CD4-positive, alpha-beta T cell treated with Interleukin-17A for 1 hour (primary cell): ENCODE measurements at places on chromosomes 5 and 9.

GRCh38 chr9:73807952-73808351, 656.3 kb downstream of the ANXA1 start:
- DNase-seq, result no peak

DNA sequence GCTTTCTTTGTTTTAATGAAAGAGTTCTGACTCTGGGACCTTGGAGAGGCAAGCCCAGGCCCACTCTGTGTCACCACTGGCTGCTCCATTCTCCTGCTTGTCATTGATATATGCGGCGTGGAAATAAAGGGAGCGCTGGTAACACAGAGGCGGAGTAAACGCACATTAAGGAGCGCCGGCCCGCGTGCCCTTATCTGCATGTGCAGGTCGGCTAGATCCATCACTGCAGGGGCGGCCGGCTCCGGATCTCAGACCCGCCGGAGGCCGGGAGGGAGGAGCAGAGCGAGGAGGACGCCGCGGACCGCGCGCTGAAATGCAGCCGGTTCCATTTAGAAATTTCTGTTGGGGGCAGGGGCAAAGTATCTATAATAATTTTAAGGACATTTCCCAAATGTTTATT, 70.8 kb downstream of the MRPL36 start:
- DNase-seq, result no peak

GRCh38 chr5:29367176-29367833, 1826.2 kb upstream of the CDH6 start:
- DNase-seq, result no peak

DNA sequence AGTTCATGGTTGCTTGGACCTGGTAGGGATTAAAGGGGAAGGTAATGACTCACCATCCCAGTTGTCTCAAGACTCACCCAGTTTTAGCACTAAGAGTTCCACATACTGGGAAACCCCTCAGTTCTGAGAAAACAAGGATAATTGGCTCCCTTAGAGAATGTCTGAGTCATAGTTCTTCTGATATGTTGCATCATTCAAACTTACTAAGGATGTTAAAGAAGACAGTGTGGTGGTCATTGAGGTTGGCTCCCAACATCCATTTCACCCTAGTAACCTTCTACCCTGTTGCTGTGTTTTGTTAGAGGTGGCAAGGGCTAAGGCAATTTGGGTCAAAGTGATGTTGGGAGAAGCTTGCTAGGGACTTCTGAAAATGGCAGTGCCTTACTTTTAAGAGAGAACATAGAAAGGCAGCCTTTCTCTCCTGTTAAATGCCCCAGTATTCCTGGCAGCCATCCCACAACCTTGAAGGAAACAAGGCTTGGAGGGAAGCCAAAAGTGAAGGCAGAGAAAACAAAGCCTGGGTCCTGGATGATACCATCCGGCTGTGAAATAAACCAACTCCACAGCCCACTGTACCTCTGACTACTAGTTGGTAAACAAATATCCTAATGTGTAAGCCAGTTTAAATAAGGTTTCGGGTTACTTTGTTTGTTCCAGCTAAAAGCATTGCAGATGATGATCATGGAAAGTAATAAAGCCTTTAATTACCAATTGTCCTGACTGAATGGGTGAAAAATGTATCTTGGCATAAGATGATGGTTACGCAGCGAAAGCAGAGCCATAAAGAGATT, 80.4 kb upstream of the ADAMTSL1 start:
- DNase-seq, result no peak

- no peak for DNase-seq
These were observed 16.6 kb upstream of the TGFBI start for GRCh38 chr5:136012041-136012804.

DNA sequence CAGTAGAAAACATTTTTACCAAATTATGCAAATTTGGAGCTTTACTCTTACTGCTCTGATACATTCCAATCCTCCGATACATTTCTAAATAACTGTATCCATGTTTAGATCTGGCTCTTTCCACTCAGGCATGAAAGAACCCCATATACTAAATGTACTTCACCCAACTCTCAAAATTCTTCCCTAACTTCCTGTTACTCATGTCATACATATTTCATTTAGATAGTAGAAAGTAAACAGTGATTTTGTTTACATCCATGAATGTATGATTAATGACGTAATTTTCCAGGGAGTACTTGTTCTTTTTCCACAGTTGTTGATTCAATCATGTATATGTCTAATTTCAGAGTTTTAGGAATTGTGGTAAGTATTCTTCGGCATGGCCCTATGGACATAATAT, 1426.5 kb upstream of the C9orf72 start:
- no peak for DNase-seq

DNA sequence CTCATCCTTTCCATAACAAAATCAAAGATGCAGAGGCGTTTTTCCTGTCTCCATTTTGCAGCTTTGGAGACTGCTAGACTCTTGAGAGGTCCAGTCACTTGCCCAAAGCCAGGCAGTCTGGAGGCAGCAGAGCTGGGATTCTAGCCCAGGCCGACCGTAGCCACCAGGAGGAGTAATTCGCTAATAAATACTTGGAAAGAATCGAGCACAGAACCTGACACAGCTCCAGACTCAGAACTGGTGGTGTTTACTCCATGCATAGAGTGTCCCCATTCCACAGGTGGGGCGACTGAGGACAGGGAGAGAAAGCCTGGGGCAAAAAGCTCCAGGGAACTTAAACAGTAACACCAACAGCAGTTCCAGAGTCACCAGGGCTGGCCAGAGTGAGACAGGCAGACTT, 10.7 kb upstream of the CERCAM start:
- DNase-seq, result no peak

DNA sequence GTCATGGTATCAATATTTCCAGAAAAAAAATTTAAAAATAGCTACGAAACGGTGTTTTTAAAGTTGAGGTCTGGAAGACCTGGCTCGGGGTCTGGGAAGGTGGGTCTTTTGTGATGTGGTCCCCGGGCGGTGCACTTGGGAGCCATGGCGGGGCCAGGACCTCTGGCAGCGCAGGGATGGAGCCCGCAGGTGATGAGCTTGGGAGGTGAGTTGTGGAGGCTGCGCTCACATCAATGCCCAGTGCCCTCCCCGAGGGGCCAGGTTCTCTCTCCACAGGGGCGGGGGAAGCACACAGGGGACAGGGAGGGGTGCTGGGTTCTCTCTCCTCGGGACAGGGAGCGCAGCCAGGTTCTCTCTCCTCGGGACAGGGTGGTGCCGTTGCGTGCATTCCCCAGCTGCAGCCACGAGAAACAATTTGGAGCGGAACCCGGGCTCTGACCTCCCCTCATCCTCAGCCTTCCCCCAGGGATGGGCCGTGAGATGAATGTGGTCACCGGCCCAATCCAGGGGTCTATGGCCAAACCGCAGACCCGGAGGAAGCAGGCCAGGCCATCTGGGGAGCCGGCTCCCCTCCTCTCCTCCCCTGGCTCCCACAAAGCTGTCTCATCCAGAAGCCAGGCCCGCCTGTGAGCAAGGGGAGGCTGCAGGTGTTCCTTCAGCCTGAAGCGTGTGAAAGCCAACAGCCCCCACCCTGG, 25.8 kb downstream of the DBH start:
- DNase-seq, result no peak

GRCh38 chr5:156640691-156641241, 209.3 kb upstream of the PPP1R2B start:
- DNase-seq, result no peak

DNA sequence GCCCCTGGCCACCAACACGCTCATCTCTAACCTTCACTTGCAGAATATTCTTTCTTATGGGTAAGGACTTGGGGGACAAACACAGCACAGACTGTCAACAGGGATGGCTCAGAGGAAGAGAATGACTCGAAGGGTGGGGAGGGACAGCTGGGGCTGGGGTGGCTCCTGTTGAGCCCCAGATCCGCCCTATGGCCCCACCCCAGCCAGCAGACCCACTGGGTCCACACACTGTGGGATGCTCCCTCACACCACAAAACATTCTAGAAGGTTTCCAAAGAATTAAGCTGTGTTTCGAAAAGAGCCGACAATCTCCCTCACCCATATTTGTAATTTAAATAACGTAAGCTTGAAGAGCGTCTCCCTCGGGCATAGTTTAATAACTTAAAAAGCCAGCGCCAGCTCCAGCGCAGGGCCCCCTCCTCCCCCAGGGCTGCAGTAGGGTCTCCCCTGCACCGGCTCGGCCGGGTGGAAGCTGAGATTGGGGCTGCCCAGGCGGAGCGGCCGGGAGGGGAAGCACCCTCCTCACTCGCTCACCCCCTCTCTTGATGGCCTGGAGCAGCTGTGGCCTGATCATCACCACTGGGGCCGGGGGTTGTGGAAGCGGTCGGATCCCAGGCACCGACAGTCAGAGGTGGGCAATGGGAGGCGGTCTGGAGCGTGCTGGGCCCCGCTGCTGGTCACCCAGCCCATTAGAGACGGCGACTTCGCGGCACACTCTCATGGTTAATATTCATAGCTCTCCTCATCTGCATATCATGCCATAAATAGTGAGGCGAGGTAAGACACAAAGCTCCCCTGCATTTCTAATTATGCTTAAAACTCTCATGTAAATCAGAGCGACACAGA, 37.6 kb downstream of the NACC2 start:
- no peak for DNase-seq

GRCh38 chr9:77562019-77562748, 85.9 kb downstream of the GNA14 start:
- DNase-seq, result no peak

DNA sequence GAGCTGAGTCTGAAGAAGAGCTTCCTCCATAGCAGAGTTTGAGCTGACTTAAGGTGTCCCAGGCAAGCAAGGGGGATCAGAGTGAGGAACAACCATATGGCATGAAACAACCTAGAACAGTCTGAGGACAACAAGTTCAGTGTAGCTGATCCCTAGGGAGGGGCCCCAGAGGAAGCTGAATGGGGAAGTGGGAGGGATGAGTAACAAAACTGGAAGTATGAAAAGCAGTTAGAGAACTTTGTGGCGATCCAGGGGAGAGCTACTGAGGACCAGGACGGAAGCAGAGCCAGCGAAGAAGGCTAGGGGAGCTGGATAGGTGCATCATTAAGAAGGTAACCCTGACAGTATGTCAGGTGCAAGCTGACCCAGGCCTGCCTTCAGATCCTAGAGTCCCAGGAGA, 580.8 kb downstream of the BNC2 start:
- no peak for DNase-seq

- no peak for DNase-seq
These were observed 115.5 kb upstream of the IL7R start for GRCh38 chr5:35741126-35741716.

DNA sequence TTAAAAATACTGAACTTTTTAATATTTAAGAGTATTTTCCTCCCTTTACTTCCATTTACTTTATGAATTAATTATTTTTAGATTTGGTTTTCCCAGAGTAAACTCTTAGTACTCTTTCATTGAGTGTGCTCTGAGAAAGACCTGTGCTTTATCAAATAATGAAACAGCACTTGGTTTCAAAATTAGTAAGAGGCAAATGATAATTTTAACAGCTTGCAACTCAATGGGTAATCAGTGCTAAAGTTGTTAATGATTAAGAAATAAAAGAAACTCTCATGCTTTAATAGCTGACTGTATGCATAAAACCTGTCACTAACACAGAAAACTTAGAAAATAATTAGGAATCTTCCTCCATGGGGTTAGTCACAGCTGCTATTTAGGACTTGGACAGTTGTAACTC, 244.4 kb downstream of the RFX3 start:
- DNase-seq, result no peak

- DNase-seq, result no peak
These were observed 12.6 kb downstream of the IRX2 start for GRCh38 chr5:2738700-2739359.

GRCh38 chr9:111938427-111938800, 41.8 kb downstream of the UGCG start:
- no peak for DNase-seq
